ENCODE measurements at places on chromosomes 5 and 9. TPM values are rescaled to one million over a fixed set of nuclear protein-coding genes. Genes with fewer than 3 reads are reported as not detected.

Gene NPM1
- 1,592 TPM for total RNA-seq

Gene BARHL1
- total RNA-seq: not detected

DNA sequence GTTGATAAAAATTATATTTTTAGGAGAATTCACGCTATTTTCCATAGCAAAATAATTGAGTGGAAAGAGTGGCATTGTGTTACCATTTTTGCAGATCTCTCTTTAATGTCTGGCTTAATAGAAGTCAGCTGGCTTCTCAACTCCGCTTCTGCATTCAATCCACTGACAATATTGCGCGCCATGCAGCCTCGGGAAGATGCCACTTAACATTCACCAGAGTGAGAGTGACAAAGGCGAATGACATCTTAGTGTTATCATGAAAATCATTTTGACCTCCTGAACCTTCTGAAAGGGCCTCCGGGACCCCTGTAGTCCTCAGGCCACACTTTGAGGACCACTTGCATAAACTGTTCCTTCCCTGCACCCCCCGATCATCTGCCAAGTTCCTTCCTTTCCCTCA, 80.1 kb upstream of the ORM1 start:
- H3K4me3 ChIP-seq: no peak overlapping the region
- H3K36me3 ChIP-seq: peaks cover 6% of the 10 kb centered on the region
- DNase-seq: no peak
- no peak overlapping the region for H3K27ac ChIP-seq
- no peaks in the 10 kb centered on the region for H3K27me3 ChIP-seq
- peaks cover 8% of the 10 kb centered on the region for H3K4me1 ChIP-seq

GRCh38 chr5:89443508-89443907, 560.5 kb upstream of the MEF2C start:
- H3K4me1 ChIP-seq: no peaks in the 10 kb centered on the region
- H3K27ac ChIP-seq: no peak overlapping the region
- DNase-seq: no peak
- H3K4me3 ChIP-seq: no peak overlapping the region
- no peaks in the 10 kb centered on the region for H3K27me3 ChIP-seq

DNA sequence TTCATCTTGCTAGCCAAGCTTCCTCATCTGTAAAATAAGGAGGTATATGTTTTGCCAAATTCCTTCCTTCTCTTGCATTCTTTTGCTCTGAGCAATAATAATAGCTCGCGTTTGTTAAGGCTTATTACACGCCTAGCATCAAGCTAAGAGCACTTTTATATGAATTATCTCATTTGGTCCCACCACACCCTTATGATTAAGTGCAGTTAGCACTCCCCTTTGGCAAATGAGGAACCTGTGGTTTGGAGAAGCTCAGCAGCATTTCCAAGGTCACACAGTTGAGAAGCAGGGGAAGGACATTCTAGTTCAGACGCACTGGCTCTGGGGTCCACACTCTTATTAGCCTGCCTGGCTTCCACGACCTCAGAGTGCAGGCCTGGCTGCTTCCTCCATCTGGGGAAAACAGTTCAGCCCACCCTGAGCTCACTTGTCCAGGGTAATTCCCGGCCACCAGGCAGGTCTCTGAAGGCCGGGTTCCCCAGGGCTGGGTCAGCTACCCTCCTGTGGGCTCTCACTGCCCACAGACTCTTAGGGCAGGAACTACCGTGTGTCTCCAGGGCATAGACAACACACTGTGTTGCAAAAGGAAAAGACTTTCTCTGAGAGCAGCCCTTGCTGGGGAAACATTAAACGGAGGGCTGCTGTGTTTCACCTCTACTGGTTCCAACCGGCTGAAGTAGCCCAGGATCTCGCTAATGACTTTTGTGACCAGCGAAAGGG, 9.9 kb upstream of the FBP1 start:
- no peak overlapping the region for H3K27ac ChIP-seq
- no peaks in the 10 kb centered on the region for H3K36me3 ChIP-seq
- H3K4me3 ChIP-seq: no peak overlapping the region

DNA sequence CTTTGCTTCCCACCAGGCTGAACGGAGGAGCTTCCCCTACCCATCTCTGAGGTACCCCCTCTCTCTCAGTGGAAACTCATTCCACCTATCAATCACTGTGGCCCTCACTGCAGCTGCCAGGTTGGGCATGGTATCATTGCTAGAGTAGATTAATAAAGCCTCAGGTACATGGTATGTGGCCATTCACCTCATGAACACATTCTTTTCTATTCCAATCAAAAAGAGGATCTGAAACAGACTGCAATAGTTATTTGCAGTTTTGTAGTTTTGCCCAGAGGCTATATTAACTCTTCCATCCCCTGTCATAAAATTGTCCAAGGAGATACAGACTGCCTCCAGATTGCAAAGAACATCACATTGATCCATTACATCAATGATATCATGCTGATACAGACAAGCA, 85.8 kb upstream of the MVB12B start:
- no peaks in the 10 kb centered on the region for H3K27me3 ChIP-seq
- H3K27ac ChIP-seq: no peak overlapping the region
- H3K4me3 ChIP-seq: no peak overlapping the region

GRCh38 chr5:29169886-29170285, 2023.6 kb upstream of the CDH6 start:
- no peaks in the 10 kb centered on the region for H3K4me1 ChIP-seq
- no peak overlapping the region for H3K4me3 ChIP-seq
- no peaks in the 10 kb centered on the region for H3K36me3 ChIP-seq
- no peak for DNase-seq

- no peaks in the 10 kb centered on the region for H3K4me1 ChIP-seq
- no peak for DNase-seq
- no peak overlapping the region for H3K27ac ChIP-seq
- no peaks in the 10 kb centered on the region for H3K36me3 ChIP-seq
Measured at GRCh38 chr9:16595227-16595626, 275.2 kb downstream of the BNC2 start.

DNA sequence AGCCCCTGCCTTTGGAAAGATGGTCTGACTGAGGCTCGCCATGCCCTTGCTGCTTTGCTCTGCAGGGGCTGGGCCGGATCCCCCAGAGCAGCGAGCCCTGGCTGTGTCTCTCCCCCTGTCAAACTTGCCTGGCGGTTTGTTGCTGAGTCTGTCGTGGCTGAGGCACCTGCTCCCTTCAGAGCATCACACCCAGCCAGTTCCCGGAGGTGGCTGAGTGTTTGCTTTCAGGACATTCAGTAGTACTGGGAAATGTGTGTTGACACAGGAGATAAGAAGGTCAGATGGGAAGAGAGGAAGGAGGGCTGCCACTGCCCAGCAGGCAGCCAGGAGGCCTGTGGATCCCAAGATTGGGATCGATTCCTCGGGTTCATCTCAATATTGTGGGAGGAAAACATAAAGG, 62.9 kb downstream of the GADD45G start:
- no peaks in the 10 kb centered on the region for H3K36me3 ChIP-seq
- no peak for DNase-seq
- H3K4me3 ChIP-seq: no peak overlapping the region
- no peaks in the 10 kb centered on the region for H3K4me1 ChIP-seq
- no peaks in the 10 kb centered on the region for H3K27me3 ChIP-seq

- H3K36me3 ChIP-seq: no peaks in the 10 kb centered on the region
- peaks cover 86% of the 10 kb centered on the region for H3K27me3 ChIP-seq
- no peak overlapping the region for H3K27ac ChIP-seq
- DNase-seq: no peak
- no peak overlapping the region for H3K4me3 ChIP-seq
Measured at GRCh38 chr9:130663258-130663976, 977 bp upstream of the PRDM12 start.

DNA sequence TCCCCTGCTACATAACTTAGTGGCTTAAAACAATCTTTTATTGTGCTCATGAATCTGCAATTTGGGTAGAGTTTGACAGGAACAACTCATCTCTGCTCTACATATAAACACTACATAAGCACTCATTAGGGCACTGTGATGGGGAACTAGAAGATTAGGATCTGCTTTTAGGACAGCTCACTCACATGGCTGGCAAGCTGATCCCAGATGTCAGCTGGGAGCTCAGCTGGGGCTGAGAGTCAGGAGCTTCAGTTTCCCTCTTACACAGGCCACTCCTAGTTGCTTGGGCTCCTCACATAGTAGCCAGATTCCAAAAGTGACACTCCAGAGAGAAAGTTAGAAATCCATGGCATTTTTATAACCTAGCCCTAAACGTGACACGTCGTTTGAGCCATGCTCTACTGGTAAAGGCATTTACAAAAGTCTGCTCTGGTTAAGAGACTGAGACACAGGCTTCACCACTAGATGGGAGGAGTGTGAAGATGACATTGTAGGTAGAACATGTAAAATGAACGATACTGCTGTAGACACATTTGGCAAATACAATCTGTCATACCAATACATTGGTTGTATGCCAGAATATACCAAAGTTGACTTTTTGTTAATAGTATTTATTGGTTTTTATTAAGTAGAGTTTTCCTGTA, 23.6 kb downstream of the SCAI start:
- no peaks in the 10 kb centered on the region for H3K36me3 ChIP-seq
- H3K4me3 ChIP-seq: no peak overlapping the region
- no peaks in the 10 kb centered on the region for H3K27me3 ChIP-seq
- no peaks in the 10 kb centered on the region for H3K4me1 ChIP-seq

DNA sequence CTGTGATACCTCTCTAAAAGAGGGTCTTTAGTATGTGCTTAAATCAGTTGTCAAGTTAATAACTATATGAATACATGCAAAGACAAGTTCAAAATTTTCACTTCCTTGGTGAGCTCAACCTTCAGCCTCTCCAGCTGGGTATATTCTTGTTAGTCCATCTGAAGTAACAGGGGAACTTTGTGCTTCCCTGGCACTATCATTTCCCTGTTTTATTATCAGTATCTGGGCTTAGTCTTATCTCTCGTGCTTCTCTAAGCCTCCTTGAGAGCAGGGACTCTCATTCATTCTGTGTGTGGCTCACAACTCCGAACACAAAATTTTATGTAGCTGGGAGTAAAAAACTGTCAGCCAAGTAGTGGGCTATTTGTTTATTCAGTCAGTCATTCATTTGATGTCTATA, 175.9 kb upstream of the MAP3K1 start:
- H3K36me3 ChIP-seq: no peaks in the 10 kb centered on the region
- DNase-seq: no peak
- no peaks in the 10 kb centered on the region for H3K27me3 ChIP-seq
- H3K4me1 ChIP-seq: peaks cover 17% of the 10 kb centered on the region
- H3K4me3 ChIP-seq: no peak overlapping the region
